ENCODE measurements at places on chromosomes 6 and 20. TPM values are rescaled to one million over a fixed set of nuclear protein-coding genes. Genes with fewer than 3 reads are reported as not detected.

GRCh38 chr6:96015518-96016333, at the start of gene FUT9:
Gene FUT9, plus strand, starts transcription at chr6:96015974. Its CDS starts 187,182 bp downstream, at chr6:96203156.
- peak; percentile 83 for DNase-seq

- peak; percentile 33 for DNase-seq
Observed at GRCh38 chr6:168432196-168432595, 8.8 kb upstream of the SMOC2 start.

- DNase-seq: peak; percentile 45
Observed at GRCh38 chr6:163123098-163123497, 291.4 kb upstream of the QKI start.

GRCh38 chr20:18705490-18705889, 108.1 kb upstream of the SCP2D1 start:
- DNase-seq: no peak

DNA sequence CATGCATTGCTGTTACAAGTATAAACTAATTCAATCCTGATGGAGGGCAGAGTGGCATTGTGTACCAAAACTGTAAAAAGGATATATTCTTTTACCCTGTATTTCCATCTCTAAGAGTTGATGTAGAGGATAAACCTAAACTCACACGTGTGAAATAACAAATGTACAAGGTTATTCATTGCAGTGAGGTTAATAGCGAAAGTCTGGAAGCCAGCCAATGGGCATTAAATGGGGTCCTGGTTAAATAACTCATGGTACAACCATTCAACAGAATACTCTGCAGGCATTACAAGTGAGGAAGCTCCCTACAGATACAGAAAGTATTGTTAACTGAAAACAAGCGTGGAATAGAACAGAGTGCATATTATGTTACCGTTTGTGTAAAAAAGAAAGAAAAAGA, 56.9 kb downstream of the BCAS1 start:
- DNase-seq: no peak

- peak; percentile 82 for DNase-seq
Observed at GRCh38 chr6:124961777-124962638, at the start of gene RNF217. Gene RNF217, plus strand, starts transcription at chr6:124962437. Its CDS starts 108 bp downstream, at chr6:124962545.

GRCh38 chr20:48877304-48877703, 44.2 kb upstream of the ARFGEF2 start:
- DNase-seq: no peak

DNA sequence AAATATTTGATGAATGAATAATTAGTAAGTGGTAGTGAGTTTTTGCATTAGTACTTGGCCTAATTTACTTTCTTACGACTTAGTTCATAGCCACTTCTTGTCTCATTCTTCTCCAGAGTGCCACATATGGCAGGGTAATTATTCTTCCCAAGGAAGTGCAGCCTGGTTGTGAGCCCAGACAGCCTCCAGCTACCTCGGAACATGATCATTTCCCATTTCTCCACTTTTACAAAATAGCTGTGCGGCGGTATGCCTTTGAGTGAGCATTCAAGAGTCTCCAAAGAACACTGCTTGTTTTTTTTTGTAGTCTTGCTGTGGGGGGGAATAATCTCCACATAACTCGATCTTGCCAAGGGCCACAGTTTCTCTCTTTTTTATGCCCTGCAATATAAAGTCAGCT, 765.0 kb downstream of the HDGFL1 start:
- DNase-seq: no peak

GRCh38 chr6:84453499-84453898, 226.1 kb upstream of the CEP162 start:
- no peak for DNase-seq

DNA sequence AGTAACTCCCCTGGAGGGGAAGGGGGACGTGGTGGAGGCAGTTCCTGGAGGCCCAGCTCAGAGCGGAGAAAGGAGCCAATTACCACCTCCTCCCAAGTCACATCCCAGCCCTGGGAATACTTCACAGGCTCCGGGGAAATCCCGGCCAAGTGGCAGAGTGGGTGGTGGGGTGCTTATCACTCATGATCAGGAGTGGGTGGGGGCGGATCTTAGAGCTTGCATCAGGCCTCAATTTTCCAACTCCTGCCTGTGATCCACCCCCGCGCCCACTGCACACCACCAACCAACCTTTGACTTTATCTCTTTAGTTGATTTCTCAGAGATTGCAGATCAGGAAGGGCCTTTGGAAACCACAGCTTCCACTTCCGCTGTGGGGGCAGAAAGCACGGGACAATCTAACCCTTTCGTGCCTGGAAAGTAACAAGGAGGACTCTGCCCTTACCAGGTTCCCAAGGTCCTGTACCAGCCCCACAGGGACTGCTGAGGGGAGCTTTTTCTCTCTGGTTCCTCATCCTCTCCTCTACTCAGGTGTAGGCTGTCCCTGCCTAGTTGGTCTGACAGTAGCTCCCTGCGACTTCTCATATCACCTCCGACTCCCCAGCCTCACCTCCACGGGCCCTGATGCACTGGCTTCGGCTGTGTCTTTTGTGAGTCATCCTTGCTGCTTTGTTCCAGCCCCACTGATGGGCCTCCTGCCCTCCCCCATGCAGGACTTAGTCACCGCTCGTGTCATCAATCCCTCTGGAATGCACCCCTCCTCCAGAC, 24.9 kb upstream of the IER3 start:
- peak; percentile 68 for DNase-seq

- peak; percentile 54 for DNase-seq
Observed at GRCh38 chr20:36314734-36315544, 8.8 kb downstream of the DLGAP4 start.

DNA sequence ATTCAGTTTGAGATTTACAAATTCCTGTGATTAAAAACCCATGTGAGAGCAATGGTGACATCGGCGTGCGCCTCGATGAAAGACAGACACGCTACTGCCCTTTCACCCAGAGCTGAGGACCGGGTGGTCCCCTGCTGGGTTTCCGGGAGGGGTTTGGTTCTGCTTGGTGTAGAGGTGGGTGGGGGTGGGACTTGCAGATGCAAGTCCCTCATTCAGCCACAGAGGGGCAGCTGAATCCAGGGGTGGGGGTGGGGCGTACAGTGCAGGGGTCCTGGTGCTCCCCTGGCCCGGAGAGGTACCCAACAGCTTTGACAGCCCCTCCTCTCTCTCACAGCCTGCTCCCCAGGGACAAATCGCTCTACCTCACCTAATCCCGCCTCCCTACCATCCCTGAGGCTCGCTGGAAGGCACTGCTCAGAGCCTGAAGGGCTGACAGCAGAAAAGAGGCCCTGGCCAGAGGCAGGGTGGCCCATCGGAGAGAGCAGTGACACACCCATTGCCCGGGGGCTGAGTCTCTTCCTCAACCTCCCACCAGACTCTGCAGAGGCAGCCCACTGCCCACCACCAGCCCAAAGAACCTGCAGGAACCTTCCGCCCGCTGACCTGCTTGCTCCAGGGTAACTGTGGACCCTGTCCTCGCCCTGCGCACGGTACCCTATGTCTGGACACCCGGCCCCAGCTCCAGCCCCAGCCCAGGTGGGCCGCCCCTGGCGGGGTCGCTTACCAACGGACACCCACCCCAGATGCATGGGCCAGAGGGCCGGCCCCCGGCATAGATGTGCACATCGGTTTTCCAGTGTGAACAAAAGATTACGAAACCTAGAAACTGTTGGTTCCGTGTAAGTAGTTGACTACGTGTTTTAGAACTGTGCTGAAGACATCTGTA, 118.4 kb downstream of the JPH2 start:
- DNase-seq: peak; percentile 82

DNA sequence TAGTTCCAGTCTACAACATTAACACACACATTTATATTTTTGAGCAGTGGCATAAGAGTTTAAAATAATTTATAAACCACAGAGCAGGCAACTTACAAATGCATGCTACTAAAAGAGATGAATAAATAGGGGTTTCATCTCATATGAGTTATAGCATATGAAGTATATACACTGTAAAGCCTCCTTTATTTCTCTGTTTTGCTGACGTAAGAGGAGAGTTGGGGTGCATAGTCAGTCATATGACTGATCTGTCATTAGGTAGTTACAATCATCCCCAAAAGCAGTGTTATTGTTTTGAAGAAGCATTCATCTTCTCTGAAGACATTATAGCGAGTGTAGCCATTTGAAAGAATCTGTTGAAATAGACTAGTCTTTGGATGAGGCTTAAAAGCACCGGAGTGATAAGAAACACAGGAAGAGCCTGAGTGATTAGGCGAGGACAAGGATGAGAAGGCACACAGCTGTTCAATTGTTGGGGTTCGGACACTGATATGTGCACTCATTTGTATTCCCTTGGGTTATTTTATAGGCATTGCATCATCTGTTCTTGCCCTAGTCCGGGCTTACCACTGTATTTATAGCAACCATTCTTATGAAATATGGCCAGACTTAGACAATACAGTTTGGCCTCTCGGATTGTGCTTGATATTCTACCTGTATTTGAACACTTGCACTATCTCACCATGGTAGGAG, 325.7 kb downstream of the SAMD5 start:
- DNase-seq: no peak

- no peak for DNase-seq
Observed at GRCh38 chr20:48945840-48946514, 24.5 kb downstream of the ARFGEF2 start.

- peak; percentile 13 for DNase-seq
Observed at GRCh38 chr20:25461281-25461650, 53.8 kb downstream of the GINS1 start.

- no peak for DNase-seq
Observed at GRCh38 chr6:82144007-82144851, 103.3 kb downstream of the IBTK start.

GRCh38 chr6:145559836-145560235, 175.5 kb downstream of the EPM2A start:
- no peak for DNase-seq

GRCh38 chr6:7243179-7243981, 69.6 kb downstream of the SSR1 start:
- peak; percentile 88 for DNase-seq

- DNase-seq: no peak
Observed at GRCh38 chr6:169799474-169799926, 48.1 kb downstream of the ERMARD start.

DNA sequence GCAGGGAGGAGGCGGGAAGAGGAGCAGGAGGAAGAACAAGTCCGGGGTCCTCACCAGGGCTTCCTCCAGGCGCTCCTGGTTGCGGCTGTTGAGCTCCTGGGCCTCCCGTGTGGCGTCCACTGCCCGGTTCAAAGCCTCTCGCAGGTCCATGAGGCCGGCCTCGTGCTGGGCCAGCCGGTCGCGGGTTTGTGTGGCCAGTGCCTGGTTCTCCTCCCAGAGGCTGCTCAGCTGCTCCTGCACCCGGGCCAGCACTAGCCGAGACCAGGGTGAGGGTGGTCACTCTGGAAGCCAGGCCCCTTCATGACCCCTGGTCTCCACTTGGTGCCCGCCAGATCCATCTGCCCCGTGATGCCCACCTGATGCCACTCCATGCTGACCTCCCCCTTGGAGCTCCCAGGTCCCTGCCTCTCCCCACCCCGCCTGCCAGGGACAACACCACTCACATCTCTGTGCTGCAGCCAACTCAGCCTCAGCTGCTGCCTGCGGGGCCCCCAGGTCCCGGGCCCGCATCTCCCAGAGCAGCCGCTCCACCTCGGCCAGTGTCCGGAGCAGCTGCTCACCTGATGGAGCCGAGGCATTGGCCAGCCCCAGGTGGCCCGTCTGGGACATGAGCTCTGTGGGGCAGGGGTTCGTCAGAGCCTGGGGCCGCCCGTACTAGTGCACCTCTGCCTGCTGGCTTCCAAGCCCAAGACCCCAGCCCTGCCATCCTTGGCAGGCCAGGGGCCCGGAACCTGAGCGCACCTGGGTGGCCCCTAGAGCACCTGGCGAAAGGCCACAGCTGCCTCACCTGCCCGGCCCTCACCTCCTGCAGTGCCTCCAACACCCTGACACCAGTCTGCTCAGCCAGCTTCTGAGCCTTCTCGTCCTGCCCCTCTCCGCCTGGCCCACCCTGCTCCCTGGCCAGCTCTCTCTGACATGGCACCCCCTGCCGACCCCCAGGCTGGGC, 15.9 kb downstream of the ADRM1 start:
- no peak for DNase-seq

- DNase-seq: no peak
Observed at GRCh38 chr6:36956446-36956820, 1.9 kb downstream of the PI16 start.

DNA sequence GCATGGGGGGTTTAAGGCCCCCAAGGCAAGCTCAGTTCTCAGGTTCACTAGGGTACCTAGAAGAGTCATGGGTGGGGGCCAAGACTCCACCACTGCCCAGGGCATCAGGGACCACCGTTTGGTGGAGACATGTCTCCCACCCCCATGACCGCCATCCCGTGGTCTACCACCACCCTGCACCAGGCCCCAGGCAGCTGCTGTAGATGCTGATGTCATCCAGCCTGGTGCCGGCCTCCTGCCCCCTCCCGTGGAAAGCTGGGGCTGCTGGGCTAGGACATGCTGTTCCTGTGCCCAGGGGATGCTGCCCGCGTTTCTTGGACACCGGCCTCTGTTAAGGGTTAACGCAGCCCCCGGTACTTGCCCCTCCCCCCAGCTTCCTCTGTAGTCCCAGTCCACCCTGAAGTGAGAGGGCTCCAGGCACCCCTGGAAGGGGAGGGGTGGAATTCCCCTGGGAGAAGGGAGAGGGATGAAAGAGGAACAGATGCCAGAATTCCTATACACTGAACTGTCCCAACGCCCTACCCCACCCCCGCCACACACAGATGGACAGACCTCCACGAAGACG, 587 bp downstream of the IP6K3 start:
- DNase-seq: peak; percentile 87

GRCh38 chr6:133645966-133646740, 242.8 kb upstream of the TCF21 start:
- DNase-seq: no peak

DNA sequence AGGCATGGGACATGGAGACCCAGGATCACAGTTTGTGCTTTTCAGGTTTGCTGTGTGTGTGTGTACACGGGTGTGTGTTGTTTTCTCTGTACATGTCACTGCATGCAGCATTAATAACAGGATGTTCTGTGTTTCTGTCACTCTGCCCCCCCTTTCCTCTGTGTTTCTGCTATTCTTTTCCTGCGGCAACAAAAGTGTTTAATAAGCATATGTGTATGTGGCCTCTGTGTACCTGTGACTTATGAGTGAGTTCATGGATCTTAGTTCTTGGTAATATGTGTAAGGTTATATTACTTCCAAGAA, 9.8 kb downstream of the SYNGAP1 start:
- DNase-seq: no peak

Gene THBD
- 1.2 TPM for total RNA-seq

Gene DEFB132
- not detected for total RNA-seq

Gene MRPS10
- 60.9 TPM for total RNA-seq

Gene NKX2-4
- not detected for total RNA-seq

Gene CGAS
- 0.55 TPM for total RNA-seq

Gene PHACTR3
- 0.03 TPM for total RNA-seq

Gene POFUT1
- 25.9 TPM for total RNA-seq

Gene IYD
- not detected for total RNA-seq

Gene SIRPA
- total RNA-seq: 6.7 TPM

Gene NRSN1
- total RNA-seq: not detected

All from H7 (cell line).